Stimulated activated CD8-positive, alpha-beta memory T cell treated with anti-CD3 and anti-CD28 coated beads, Interleukin-2, amount 100 ng/mL, for 1 hour (primary cell): ENCODE measurements at places on chromosomes 16 and 17.

GRCh38 chr17:71110326-71110725, 941.0 kb downstream of the KCNJ2 start:
- no peak for DNase-seq

DNA sequence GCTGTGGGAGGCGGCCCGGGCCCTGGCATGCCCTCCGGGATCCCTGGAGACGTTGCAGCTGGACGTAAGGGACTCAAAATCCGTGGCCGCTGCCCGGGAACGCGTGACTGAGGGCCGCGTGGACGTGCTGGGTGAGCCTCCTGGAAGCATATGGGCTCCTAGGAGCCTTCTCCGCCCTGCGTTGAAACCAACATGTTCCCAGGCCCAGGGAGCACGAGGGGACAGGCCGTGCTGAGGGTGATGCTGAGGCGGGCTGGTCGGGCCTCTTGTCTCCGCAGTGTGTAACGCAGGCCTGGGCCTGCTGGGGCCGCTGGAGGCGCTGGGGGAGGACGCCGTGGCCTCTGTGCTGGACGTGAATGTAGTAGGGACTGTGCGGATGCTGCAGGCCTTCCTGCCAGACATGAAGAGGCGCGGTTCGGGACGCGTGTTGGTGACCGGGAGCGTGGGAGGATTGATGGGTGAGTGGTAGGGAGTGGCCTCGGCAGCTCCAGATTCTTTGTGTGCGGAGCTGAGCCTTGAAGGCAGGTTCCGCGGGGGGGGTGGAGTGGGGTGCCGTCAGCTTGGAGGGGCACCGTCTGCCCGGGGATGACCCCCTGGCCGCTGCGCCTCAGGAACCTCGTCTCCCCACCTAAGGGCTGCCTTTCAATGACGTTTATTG, 567 bp downstream of the HSD17B1 start:
- no peak for DNase-seq

GRCh38 chr16:51562891-51563290, 411.8 kb upstream of the SALL1 start:
- DNase-seq: no peak

- no peak for DNase-seq
Observed at GRCh38 chr17:31095236-31096105, 694 bp downstream of the NF1 start.

DNA sequence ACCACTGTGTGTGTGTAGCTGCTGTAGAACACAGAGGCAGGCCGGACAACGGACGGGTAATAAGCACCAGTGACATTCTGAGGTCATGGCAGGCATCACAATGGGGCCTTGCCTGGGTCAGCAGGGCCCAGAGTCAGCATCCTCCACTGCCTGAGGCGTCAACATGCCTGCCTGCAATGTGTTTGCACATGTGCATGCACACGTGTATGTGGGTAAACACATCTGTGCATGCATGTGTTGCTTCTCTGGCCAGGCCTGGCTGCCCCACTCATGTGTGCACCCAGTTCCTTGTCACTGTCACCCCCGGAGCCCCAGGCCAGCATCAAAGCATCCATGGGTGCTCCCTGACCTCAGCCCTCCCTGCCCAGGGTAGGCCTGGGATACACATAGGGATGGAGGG, 43.3 kb downstream of the LGALS9 start:
- no peak for DNase-seq

GRCh38 chr17:41982026-41982760, 15.6 kb downstream of the CNP start:
- no peak for DNase-seq

GRCh38 chr17:15741624-15742023, 9.5 kb downstream of the TBC1D26 start:
- no peak for DNase-seq

DNA sequence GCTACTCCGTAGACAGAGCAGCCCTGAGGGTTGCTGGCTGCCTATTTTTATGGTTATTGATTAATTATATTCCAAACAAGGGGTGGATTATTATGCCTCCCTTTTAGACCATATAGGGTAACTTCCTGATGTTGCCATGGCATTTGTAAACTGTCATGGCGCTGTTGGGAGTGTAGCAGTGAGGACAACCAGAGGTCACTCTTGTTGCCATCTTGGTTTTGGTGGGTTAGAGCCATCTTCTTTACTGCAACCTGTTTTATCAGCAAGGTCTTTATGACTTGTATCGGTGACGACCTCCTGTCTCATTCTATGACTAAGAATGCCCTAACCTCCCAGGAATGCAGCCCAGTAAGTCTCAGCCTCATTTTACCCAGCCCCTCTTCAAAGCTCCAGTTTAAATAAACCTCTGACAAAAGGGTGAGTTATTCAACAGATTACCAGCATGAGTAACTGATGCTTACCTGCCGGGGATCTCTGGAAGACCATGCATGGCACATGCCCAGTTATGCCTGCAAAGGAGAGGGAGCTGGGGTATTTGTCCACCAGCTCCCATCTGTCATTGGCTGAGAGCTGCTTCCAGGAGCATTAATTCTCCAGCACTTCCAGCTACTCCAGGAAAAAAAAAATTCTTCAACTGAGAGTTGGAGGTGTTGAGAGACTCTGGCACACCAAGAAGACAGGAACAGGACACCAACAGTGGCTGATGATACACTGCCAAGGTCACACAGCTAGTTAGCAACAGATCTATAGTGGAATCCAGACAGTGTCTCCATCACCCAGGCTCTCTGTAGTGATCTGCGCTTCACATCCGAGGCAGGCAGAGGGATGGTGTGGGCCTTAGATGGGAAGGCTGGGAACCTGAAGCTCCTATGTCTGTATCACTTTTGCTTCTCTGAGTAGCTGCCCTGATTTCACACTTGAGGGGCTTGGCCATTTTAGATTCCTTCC, 36.6 kb upstream of the IL21R start:
- no peak for DNase-seq

- DNase-seq: no peak
Observed at GRCh38 chr17:3534881-3535252, 22.7 kb downstream of the TRPV3 start.

GRCh38 chr16:55494994-55495421, 13.9 kb upstream of the LPCAT2 start:
- no peak for DNase-seq

DNA sequence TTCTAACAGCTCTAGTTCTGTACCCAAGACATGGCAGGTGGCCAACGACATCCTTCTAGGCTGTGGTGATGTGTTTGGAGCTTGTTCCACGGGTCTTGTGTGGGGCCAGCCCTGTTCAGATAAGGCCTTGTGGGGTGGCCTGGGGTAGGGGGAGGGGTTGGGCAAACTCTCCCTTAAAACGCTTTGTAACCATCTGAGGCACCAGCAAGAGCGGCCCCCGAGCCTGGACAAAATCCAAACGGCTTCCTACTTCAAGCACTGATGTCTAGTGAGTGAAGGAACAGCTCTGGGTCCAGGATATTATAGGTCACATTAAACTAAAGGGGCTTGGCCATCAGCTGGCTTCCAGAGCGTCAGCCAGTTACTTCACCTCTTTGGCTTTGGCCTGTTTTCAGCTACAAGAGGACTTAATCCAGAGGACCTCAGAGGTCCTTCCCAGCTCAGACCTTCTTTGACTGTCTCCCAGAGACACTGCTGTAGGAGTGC, 11.9 kb downstream of the SERPINF1 start:
- no peak for DNase-seq

DNA sequence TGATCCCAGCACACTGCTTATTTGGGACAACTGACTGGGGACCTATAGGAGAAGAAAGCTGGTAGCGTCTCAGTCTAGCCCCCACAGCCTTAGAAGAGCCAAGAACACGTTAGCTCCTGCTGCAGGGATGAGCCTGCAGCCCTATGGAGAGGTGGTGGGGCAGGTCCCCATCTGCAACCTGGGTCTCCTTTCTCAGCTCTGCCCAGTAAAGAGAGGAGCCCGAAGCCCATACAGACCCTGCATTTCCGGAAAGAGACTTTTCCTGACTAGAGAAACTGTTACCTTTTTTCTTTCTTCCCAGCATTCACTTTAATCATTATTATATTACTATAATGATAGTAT, 788 bp downstream of the METTL22 start:
- DNase-seq: no peak
